CD4-positive, alpha-beta T cell treated with Interleukin-10 for 1 hour (primary cell): ENCODE measurements at places on chromosomes 2 and 18.
A peak's percentile ranks its signal among the peaks of the same experiment; 100 is the strongest.

DNA sequence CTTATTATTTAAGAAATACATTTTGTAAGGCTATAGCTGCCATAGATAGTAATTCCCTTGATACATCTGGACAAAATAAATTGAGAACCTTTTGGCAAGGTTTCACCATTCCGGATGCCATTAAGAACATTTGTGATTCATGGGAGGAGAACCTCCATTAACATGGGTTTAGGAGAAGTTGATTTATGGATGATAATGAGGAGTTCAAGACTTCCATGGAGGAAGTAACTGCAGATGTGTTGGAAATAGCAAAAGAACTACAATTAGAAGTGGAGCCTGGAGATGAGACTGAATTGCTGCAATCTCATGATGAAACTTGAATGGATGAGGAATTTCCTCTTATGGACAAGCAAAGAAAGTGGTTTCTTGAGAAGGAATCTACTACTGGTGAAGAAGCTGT is 17.3 kb downstream of the PHLPP1 start:
- DNase-seq, result no peak

- DNase-seq, result no peak
Observed at GRCh38 chr2:138910427-138910826, 130.2 kb upstream of the NXPH2 start.

GRCh38 chr2:163729636-163730273 is 6.1 kb downstream of the FIGN start:
- DNase-seq, result no peak

DNA sequence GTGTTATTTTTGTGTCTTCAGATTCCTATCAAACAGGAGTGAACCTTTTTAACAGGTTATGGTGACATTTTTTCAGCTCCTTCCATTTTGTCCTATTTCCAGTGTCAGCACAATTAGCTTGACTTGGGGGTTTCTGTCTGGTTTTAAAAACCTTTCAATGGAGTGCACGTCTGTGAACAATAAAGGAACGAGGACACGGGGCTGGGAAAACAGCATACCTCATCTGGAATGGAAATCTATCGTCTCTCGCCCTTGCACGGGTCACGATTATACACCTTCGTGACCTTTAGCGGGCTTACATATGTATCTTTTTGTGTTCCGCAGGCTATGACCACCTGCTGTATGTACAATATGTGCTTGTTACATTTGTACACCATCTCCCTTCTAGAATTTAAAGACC is 2.3 kb upstream of the ZNF532 start:
- DNase-seq, result no peak

- DNase-seq, result no peak
Observed at GRCh38 chr18:65936678-65937077, 185.9 kb downstream of the CDH7 start.

DNA sequence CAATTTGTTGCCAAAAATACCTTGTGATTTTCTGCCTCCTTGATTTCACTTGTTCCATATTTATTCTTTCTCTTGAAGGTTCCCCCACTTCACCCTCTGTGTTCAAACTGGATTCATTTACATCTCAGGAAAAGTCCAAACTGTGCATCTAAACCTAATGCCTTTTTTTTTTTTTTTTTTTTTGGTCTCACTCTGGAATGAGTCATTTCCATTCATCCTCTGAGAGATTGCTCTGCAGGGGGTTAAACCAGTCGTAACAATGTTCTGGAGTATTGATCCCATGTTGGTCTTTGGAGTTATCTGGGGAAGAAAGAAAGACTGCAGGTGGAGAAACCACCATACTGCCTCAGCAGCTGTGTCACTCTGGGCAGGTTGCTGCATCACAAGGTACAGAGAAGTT is 119.7 kb downstream of the TACR1 start:
- DNase-seq, result no peak

GRCh38 chr2:135850892-135851668 is 14.1 kb upstream of the LCT start:
- no peak for DNase-seq

DNA sequence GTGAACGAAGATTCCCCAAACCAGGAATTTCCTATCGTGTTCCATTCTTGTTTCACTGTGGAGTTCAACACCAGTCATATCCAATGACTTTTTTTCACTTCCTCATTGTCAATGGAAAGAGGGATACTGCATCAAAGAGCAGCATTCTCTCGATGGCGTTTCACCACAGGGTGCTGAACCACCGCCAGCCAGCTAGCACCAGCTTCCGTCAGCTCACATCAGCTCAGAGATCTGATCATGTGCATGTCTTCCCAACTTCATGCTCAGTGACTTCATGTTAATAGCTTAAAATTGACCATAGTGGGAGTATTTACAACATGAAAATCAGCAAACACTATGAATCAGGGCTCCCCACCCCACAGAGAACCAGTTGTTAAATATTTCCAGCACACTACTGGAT is 359.9 kb downstream of the TNS1 start:
- DNase-seq, result no peak

DNA sequence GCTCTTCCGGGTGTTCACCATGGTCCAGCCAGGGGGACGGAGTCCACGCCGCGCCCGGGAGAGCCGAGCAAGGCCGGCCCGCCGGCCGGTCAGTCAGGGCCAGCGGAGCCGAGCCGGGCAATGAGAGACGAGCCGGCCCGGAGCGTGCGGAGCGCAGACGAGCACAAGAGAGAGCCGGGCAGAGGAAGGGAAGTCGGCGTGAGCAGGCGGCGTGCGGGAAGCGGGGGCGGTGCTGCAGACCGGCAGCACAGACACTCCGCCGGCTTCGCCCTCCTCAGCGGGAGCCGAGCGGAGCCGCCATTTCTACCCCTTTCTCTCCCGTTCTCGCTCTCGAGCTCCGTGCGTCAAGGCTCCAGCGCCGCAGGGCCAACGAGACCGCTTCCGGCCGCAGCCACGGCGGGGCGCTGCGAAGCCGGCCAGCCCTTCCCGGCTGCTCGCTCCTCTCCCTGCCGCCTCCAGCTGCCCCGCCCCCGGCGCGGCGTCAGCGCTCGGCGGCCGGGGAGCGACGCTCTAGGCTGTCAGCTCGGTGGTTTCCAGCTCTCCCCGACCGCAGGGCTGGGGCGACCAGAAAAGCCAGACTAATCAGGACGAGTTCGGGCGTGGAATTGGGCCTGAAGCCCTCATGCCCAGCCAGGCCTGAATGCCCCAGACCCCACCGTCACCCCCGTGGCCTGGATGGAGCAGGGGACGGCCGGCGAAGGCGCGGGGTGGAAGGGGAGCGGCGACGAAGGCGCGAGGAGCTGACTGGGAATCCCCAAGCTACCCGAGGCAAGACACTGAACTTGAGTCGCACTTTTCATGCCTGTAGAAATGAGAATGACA is at the start of gene ATAD2B:
Gene ATAD2B (minus strand): TSS at position 374 of the 822 bp plus-strand sequence. CDS start 353 bp downstream, at position 21.
- peak; percentile 96 for DNase-seq

- DNase-seq, result no peak
Observed at GRCh38 chr2:146365041-146365440, 1479.8 kb upstream of the ACVR2A start.

DNA sequence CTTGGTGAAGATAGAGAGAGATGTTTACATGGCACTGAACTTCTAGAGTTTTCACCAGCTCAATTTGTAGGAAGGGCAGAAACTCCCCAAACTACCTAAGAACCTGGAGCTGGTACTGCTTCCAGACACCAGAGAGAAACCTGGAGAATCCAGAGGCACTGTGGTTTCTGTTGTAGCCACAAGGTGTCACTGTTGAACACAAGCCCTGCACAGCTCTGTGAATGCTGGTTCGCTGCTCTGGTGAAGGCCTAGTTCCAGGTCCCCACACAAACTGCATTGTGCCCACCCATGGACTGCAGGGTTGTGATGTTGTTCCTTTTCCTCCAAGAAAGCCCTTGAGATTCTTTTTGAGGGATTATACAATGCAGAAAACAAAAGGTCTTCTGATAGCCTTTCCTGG is 150.5 kb upstream of the HS6ST1 start:
- DNase-seq, result no peak

GRCh38 chr2:28263690-28264089 is 129.0 kb upstream of the FOSL2 start:
- no peak for DNase-seq

GRCh38 chr2:35606394-35606793 is 749.2 kb upstream of the CRIM1 start:
- DNase-seq, result no peak

DNA sequence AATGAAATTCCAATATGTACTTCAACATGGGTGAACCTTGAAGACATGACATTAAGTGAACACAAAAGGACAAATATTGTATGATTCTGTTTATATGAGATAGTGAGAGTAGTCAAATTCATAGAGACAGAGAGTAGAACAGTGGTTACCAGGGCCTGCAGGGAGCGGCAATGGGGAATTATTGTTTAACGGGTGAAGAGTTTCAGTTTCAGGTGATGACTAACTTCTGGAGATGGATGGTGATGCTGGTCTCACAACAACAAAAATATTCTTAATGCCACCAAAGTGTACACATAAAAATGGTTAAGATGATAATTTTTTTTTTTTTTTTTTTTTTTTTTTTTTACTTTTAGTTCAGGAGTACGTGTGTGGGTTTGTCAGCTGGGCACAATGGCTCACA is 109.4 kb upstream of the TMEM200C start:
- no peak for DNase-seq

- no peak for DNase-seq
Observed at GRCh38 chr18:77248873-77249568, 627 bp upstream of the GALR1 start.

GRCh38 chr2:240126731-240127130 is 9.4 kb downstream of the COPS9 start:
- DNase-seq, result no peak

DNA sequence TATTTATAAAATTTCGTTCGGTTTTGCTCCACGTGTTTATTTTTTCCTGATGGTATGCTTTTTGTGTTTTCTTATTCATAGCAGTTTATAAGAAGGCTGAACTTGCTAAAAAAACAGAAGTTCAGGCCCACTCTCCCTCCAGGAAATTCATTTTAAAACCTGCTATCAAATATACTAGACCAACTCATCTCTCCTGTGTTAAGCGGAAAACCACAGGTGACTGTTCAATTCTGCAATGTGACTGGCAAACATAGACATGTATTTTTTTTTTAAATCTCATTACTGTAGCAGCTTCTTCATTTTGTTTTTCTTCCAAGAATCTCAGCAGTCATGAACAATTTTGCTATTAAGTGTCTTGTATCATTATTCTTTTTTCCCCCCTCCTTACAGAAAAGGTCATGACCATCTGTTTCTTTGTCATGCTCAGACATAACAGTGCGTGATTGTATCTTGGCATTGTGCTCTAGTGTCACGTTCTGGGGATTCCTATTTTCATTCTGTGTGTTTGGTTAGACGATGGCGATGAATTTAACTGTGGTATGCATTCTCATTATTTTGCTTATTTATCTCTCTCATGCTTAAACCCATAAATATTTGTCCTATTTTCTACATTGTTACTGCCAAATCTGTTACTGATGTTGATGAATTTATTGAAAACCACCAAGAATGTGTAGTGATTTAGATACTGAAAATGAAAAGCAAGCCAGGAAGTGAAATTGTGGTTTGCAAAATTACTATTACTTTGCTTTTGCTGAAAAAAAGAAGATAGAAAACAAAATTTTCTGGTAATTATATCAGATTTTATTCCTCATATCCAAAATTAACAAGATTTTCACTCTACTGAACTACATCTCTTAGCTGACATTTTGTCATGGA is 74.6 kb upstream of the UNC80 start:
- DNase-seq, result peak; percentile 1

DNA sequence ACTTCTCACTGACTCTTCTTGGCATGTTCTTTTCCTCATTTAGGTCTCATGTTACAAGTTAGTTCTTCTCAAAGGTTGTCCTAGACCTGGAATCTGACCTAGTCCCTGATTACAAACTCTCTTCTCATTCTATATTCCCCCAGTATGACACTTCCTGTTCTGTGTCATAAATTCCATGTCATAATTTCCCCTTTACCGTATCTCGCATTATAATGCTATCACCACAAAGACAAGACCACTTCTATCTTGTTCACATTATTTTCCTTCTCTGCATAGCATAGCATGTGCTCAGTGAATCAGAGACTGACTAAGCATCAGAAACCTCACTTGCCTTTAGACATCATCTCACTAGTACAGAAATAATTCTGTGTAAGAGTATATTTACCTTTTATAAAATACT is 63.6 kb upstream of the CAVIN2 start:
- no peak for DNase-seq

- DNase-seq, result no peak
Observed at GRCh38 chr2:73324126-73324725, 30.9 kb upstream of the EGR4 start.

DNA sequence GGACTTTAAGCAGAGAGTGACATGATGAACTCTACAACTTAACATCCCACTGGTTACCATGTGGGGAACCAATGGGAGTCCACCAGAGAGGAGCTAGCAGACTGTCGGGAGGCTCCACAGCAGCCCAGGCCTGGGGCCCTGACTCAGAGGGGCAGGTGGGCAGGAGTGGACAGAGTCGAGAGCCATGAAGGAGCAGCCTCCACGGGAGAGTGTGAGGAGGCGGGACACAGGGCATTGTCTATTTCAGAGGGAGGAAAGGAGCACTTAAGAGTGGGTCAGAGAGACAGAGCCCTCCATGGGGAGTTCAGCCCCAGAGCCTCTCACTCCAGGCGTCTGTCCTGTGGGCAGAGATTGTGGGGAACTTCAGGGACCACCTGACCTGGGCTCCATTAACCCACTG is 118.7 kb downstream of the CYP26B1 start:
- DNase-seq, result no peak

DNA sequence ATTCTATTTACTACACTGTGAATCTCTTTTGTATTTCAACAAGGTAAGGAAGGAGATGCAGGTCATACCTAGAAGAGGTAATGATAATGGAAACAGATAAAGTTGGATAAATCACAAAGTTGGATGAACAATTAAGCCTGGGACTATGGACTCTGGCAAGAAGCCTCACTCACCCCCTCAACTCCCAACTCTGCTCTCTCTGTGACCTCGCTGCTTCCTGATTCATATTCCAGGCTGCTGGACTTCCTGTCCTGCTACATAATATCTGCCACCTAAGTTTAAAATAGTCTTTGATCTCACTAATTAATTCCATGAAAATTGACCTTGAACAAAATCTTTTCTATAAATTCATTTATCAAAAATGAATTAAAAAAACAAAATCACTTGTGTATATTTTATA is 215.3 kb downstream of the CALCRL start:
- DNase-seq, result no peak

DNA sequence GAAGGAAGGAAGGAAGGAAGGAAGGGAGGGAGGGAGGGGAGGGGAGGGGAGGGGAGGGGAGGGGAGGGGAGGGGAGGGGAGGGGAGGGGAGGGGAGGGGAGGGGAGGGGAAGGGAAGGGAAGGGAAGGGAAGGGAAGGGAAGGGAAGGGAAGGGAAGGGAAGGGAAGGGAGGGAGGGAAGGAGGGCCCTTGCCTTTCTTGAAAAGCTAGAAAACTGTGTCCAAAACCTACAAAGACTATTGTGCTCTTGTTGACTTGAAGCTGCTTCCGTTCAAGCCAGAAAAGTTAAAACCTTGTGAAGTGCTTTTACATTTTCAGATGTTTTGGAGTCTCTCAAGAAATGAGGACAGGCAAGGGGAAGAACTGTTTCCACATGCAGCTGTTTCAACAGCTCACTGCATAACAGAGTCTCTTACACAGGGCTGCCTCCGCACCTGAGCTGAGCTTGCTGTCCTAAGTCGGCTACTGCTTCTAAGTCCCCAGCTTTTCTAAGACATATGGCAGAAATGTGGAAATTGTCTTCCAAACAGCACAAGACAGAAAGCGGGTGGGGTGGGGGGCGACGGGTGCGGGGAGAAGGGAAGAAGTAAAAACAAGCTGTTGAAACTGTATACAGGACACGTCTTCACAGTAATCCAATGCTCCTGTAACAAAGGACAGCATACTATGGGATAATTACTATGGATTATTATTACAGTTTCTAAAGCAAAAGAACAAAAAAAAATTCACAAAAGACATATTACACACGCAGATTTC is 46.1 kb downstream of the BCL11A start:
- DNase-seq, result no peak

GRCh38 chr18:189254-189653 is 30.9 kb downstream of the USP14 start:
- DNase-seq, result no peak
